Left colon (tissue), 2 donors: ENCODE measurements at places on chromosomes 6 and 20. TPM values are rescaled to one million over a fixed set of nuclear protein-coding genes. Genes with fewer than 3 reads are reported as not detected.

The ZFP57 gene
- total RNA-seq, result not detected

The OPN5 gene
- not detected for total RNA-seq

The LINC00237 gene
- not detected for total RNA-seq

The SLC16A10 gene
- total RNA-seq, result 4.0 TPM

The IMPG1 gene
- total RNA-seq, result not detected
